Stimulated activated CD4-positive, alpha-beta T cell treated with anti-CD3 and anti-CD28 coated beads, Interleukin-15, amount 100 ng/mL, for 48 hours (primary cell): ENCODE measurements at places on chromosomes 4 and X.

DNA sequence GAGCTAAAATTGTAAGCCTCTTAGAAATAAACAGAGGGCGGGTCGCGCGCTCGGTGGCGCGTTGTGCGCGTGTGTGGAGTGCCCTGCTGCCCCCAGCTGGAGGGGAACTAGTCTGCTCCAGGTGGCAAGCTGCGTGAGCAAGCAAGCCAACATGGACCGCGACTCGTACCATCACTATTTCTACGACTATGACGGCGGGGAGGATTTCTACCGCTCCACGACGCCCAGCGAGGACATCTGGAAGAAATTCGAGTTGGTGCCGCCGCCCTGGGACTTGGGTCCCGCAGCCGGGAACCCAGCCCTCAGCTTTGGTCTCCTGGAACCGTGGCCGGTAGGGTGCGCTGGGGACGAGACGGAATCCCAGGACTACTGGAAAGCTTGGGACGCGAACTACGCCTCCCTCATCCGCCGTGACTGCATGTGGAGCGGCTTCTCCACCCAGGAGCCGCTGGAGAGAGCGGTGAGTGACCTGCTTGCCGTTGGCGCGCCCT, 66.1 kb downstream of the DNAAF6 start:
- no peak for DNase-seq

GRCh38 chr4:66048861-66049260, 378.6 kb upstream of the EPHA5 start:
- no peak for DNase-seq

GRCh38 chr4:181006499-181007260, 1236.5 kb upstream of the TENM3 start:
- DNase-seq = no peak

- no peak for DNase-seq
Measured at GRCh38 chr4:124903995-124904722, 191.6 kb upstream of the ANKRD50 start.

DNA sequence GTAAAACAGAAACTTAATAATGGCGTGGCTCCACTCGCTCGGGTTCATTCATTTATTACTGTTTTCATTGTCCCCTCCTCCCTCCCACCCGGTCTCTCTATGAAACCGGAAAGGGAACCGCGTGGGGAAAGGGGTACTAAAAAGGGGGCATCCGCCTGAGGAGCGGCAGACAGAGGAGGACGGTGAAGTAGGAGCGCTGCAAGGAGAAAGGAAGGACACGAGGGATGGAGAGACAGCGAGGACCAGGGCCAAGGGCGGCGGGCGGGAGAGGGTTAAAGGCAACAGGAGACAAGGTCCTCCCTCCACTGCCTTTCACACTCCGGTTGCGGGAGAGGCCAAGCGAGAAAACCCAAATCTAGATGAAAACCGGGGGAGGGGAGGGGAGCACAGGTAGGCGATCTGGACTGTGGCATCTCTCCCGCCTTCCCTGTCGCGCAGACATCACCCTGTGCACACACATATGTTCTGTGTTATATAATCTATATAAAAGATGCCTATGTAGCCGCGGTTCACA, 829 bp downstream of the ELOVL6 start:
- DNase-seq = peak; percentile 43

- DNase-seq = no peak
Measured at GRCh38 chr4:183816882-183817509, 88.1 kb upstream of the STOX2 start.

DNA sequence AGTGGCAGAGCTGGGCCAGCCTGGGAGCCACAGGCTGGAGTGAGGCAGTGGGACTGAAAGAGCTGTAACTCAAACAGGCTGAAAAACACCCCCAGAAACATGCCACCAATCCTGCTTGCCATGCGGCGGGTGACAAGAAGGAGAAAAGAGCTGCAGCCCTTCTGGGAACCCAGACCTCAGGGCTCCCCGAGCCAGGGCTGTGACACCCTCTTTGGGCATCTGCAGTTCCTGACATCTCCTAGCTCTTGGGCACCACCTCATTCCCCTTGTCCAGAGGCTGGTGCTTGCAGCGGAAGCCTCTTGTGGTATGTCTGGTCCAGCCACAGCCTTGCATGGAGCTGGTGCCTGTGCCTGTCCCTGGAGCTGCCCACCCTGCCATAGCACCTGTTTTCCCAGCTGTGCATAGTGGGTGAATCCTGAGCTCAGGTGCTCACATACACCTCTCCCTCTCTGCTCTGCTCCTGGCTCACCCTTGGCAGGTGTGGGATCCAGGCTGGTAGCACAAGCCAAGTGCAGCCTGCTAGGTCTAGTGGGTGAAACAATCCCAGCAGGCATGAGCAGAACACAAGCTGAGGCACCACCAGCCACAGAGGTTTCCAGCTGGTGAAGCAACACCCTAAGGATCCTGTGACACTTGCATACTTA, 149.0 kb downstream of the CXXC4 start:
- DNase-seq = no peak

GRCh38 chr4:110609044-110609750, 13.7 kb downstream of the PITX2 start:
- no peak for DNase-seq
